Globus pallidus (tissue), 1 donor: ENCODE measurements at places on chromosomes 7 and 10.

DNA sequence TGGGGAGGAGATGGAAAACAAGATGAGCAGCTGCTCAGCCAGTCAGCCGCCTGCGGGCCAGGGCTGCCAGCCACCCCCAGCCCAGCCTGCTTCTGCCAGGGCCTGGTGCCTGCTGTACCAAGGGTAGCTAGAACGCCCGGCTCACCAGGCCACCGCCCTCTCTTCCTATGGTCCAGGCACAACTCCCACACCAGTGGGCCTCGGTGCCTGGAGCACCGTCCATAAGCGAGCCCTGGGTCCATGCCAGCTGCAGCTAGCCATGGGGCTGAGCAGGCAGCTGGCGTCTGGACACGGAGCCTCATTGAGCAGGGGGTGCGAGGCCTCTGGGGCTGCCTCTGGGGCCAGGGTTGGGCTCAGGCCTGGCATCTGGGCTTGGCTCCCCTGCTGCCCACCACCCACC lies 8.5 kb upstream of the RABGEF1 start:
- DNase-seq, result peak; percentile 13

DNA sequence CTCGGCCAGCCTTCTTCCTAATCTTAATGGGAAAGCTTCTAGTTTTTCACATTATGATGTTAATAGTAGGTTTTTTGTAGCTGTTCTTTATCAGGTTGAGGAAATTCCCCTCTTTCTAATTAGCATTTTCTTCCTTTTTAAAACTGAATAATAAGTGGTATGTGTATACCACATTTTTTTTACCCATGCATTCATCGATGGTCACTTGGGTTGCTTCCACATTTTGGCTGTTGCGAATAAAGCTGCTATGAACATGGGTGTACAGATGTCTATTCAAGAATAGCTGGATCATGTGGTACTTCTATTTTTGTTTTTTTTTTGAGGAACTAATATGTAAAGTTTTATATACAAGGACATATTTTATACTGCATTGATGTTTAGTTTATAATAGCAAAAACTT lies 44.3 kb downstream of the NRF1 start:
- DNase-seq, result no peak

DNA sequence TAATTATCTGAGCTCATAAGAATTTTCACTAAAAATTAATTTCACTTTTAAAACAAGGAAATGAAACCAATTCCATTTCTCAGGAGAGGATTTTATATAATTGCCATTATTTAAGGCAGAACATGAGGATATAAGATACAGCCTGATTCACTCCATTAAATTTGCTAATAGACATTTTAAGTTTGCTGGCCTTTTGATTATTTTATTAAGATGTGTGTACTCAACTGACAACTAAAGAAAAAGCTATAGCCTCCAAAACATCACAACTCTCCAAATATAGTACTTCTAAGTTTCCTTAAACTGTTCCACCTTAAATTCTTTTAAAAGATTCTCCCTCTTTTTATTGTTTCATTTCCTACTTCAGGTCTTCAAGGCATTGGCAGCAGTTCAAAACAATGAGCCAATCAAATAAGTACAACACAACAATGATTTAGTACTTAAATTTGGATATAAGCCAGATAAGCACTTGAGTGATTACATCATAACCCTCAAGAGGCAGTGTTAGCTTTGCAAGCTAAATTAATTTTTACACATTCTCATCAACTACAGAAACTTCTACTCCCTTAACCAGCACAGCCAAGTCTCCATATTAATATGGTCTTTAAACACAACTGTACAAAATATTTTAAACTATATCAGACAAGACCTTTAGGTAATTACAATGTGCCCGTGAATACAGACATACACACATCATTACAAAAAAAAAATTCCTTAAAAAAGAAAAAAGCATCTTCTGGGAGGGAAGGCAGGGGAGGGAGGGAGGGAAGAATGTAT lies 121.8 kb downstream of the KMT2C start:
- peak; percentile 18 for DNase-seq

DNA sequence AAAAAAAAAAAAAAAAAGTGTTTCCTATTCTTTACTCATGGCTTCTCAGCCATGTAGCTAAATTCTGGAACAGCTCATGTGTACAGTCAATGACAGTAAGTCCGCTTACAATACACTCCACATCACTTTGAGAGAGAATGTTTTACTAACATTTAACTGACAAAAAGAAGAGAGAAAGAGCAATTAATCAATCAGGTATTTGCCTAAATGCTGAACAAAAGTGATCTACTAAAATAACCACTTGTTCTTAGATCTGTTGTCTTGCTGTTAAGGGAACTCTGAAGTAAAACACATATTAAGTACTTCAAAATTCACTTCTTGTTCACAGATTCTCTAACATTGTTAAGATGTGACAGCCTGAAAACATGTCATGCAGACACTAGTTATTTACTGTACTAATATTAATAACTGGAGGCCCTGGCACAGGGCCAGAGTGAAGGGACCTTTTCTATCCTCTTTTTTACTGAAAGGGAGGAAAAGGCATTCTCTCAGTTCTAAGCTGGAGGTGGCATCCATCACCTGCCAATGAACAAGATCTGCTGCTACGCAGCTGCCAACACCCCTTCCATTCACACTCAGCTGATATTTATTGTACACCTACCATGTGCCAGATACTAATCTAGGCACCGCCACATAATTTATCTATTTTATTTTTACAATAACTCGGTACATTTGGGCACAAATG lies 72.6 kb downstream of the AHR start:
- DNase-seq, result no peak

DNA sequence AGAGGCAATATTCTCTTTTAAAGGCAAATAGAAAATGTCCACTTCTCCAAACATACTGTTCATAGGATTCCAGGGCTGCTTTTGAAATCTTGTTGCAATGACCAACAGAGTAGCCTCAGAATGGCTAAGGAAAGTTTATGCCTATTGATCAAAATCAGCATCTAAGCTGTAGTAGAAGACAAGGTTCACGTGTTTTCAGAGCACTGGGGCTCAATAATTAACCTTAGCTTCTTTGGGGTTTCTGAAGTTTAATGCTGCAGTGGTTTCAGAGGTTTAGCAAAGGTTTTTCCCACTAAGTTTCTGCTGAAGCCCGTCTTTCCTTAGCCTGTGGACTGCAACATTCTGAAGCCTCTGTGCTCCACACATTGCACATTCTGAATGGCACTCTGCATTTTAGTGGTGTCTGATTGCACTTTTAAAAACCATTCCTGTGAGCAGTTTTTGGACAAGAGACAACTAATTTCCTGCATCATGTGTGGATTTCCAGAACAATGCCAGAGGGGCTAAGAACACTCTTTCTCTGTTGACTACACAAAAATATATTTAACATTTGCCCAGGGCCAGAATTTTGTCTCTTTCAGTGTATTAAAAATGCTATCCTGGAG lies 342.5 kb downstream of the PTEN start:
- DNase-seq, result no peak

DNA sequence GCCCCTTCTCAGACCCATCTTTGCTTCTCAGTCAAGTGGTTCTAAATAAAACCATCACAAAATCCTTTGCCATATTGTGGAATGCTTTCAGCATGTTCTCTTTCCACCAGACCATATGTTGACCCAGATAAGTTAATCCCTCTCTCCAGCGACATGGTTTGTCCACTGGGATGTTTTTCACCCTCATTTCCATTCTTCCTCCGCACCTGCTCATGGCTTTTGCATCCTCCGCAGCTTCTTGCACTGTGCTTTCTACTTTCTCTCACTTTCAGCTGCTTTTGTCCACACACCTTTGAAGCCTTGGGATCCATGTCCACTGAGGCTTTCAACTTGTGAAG lies 52.3 kb upstream of the WAC start:
- DNase-seq, result no peak

DNA sequence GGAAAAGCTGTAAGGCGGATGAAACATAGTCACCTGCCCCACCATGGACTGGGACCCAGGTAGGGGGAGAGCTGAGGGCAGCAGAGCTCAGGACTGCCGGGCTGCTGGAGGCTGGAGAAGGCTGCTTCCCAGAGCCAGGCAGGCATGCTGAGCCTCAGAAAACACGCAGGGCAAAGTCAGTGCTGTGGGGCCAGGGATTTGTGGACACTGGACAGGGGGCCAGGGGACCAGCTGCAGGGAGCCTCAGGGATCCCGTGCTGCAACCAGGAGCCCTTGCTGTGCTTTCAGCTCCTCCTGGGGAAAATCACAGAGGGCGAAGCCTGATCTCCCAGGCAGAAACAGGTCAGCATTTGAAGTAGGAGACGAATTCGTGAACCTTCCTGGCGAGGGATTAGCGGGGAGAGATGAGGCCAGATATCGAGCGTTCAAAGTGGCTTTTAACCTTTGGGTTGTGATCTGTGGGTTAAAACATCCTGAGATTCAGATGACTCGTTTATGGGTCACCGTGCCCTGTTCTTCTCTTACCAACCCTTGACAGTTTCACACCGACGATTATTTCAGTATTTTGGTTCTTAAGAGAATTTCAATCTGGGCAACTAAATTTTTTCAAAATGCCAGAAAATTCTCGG lies 85.6 kb upstream of the SHH start:
- no peak for DNase-seq

GRCh38 chr10:44506386-44506785 lies 121.5 kb upstream of the CXCL12 start:
- DNase-seq, result no peak

DNA sequence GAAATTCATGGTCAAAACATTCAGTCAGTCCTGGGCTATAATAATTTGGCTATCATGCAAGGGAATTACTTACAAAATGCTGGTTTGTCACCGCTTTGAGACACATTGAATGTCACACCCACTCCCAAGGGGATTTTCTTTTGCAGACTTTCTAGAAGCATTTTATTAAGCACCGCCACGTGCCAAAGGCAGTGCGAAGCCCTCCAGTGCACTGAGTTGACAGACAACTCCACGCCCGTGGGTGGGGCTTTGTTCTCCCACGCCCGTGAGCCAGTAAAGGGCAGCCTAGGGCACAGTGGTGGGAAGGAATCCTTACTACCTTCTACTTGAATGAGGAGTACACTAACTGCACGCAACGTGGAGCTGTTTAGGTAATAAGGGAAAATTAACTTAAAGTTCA lies 515.8 kb downstream of the KCNMA1 start:
- DNase-seq, result no peak

GRCh38 chr10:91210014-91210413 lies 10.4 kb upstream of the PCGF5 start:
- no peak for DNase-seq

- DNase-seq, result no peak
Observed at GRCh38 chr10:71426058-71426605, 29.4 kb downstream of the CDH23 start.

- no peak for DNase-seq
Observed at GRCh38 chr7:69610374-69611084, 12.3 kb downstream of the AUTS2 start.

DNA sequence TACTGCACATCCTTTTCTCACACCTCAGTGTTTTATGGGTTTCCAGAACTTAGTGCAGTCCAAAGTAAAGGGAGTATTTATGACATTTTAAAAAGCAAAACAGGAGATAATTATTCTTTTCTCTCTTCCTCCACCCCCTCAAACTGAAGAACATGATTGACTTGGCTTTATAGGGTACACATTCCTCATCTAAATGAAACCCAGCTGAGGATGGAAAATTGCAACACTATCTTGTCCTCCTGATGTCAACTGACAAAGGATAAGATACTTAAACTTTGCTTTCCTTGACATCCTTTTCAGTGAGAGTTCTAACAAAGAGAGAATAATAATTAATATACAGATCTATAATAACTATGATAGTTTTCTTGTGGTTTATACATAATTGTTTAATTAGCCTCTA lies 299.1 kb downstream of the BBS9 start:
- DNase-seq, result no peak

GRCh38 chr7:157702311-157703023 lies 365.7 kb downstream of the DNAJB6 start:
- no peak for DNase-seq

- no peak for DNase-seq
Observed at GRCh38 chr10:29099001-29099400, 189.9 kb upstream of the LYZL1 start.

- no peak for DNase-seq
Observed at GRCh38 chr10:103149991-103150622, 43.0 kb downstream of the NT5C2 start.

GRCh38 chr7:85897967-85898366 lies 711.1 kb upstream of the SEMA3D start:
- DNase-seq, result no peak

- no peak for DNase-seq
Observed at GRCh38 chr10:90352288-90352687, 505.6 kb downstream of the HTR7 start.

DNA sequence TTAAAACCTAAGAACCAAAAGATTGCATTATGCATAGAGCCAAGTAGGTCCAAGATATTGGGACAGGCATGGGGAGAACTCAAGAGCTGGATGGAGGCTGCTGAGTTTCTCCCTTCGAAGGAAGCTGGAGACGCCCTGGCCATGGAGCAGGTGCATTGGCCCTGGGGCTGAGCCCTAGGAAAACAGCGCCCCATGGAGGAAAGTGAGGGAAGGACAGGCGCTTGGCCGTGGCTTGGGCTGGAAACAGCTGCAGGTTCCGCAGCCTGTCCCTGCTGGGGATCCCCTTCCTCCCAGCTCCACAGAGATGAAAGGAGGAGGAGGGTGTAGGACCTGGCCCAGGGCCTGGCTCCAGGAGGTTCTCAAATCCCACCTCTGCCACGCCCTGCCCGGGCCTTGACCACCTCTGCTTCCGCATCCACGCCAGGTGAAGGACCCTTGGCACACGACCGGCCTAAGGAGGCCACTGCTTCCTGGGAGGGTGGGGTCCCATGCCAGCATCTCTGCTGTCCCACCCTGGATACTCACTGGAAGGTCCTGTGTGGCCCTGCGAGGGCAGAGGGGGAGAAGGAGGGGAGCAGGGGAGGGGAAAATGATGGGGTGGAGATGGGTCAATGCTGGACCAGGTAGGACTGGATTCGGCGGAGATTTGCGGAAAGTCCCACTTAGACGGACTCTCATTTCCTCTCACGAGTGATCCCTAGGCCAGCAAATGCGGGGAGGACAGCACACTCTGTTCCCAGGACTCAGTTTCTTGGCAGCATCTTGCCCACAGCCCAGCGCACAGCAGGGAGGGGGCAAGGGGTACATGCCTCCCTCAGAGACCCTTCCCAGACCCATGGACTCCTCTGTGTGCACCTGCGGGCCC lies 258.6 kb upstream of the TCERG1L start:
- DNase-seq, result no peak

DNA sequence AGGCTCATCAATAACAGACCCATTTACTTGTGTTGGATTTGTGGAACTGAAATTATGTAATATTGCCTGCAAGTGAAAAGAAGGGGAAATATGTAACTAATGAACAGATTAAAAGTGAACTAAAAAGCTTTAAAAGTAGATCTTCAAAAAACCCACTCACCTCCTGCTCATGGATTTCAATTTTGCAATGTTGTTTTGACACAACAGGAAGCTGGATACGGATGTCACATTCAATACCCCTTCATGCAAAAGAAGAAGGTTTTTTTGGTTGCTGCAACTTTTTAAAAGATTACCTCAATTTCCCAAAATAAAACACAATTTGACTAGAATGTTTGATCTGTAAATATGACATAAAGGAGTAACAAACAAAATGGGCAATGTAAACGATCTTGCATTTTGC lies 3.3 kb downstream of the MKI67 start:
- no peak for DNase-seq

GRCh38 chr10:117609095-117609795 lies 66.7 kb downstream of the EMX2 start:
- DNase-seq, result peak; percentile 16
